ENCODE measurements at places on chromosomes 2 and 18.

DNA sequence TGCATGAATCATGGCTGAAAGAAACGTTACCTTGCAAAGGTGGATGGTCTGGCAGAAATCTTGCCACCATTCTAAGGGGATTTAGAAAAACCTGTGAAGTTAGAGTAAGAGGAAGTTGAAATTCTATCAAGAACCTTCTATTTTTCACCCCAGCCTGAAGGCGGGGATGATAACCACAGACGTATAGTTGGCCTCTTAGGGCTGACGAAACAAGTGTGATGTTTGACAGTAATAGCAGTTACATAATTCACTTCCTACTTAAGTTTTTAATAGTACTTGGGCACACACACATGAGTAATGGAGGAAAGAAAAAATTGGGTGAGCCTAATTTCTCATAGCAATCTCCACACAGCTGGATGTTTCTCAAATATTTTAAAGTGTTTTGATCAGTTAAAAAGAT is 336.6 kb upstream of the SALL3 start:
- DNase-seq, result no peak

DNA sequence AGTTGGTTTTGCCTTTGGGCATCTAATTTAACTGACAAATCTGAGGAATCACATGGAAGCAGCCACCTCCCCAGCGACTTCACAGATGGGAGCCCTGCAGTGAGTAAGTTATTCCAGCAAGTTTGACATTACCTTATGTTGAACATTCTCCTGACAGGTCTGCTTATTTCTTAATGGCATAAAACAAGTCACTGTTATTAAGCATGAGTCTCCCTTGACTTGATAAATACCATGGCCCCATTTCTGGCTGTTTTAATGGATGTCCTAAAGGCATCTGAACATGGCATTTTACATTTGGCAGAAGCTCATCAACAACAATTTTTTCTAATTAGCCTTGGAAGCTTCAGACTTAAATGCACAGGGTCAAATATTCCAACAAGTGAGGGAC is 92.6 kb upstream of the CREB1 start:
- DNase-seq, result no peak

GRCh38 chr2:126750506-126750905 is 94.5 kb downstream of the GYPC start:
- no peak for DNase-seq

DNA sequence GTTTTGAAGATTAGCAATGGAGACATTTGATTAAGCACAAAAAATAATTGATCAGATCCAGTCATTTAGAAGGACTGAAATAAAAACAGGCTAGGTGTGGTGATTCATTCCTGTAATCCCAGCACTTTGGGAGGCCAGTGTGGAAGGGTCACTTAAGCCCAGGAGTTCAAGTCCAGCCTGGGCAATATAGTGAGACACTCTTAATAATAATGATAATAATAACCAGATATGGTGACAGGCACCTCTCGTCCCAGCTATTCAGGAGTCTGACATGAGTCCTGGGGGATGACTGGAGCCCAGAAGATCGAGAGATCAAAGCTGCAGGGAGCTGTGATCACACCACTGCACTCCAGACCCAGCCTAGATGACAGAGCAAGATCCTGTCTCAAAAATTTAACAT is 3.5 kb upstream of the FN1 start:
- no peak for DNase-seq

GRCh38 chr2:169050476-169051240 is 18.7 kb upstream of the DHRS9 start:
- no peak for DNase-seq

DNA sequence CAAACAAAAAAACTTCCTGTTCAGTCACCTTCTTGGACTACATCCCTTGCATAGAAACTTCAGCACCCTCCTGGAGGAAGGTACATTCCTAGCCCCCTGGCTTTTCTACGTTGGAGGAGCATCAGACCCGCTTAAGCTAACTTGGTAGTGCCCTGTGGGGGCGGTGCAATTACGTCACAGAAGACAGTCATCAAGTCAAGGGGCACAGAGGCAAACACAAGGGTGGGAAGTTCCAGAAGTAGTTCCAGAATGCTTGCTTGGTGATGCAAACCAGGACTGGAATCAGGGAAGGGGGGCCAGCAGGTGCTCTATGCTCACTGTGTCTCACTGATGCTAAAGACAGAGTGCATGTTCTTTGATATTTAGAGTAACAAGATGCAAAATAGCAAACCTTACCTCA is 15.2 kb upstream of the AGFG1 start:
- DNase-seq, result no peak

- no peak for DNase-seq
Measured at GRCh38 chr2:1881502-1881901, 137.2 kb upstream of the PXDN start.

- DNase-seq, result no peak
Measured at GRCh38 chr18:11500153-11501122, 109.0 kb upstream of the SLC35G4 start.

GRCh38 chr18:43405097-43405496 is 127.8 kb upstream of the SYT4 start:
- no peak for DNase-seq

- no peak for DNase-seq
Measured at GRCh38 chr2:118417406-118418120, 329.3 kb downstream of the INSIG2 start.
